ENCODE measurements at places on chromosomes 12 and 14.

- no peak for DNase-seq
Observed at GRCh38 chr12:110108309-110109036, 15.7 kb upstream of the IFT81 start.

- DNase-seq = no peak
Observed at GRCh38 chr12:15982471-15982870, 71.3 kb downstream of the DERA start.

- DNase-seq = peak; percentile 44
Observed at GRCh38 chr12:48165089-48165981, 8.0 kb upstream of the ASB8 start.

- no peak for DNase-seq
Observed at GRCh38 chr12:31119192-31119802, 45.6 kb downstream of the DDX11 start.

GRCh38 chr14:79050787-79051727 lies 880.9 kb downstream of the NRXN3 start:
- DNase-seq = no peak

GRCh38 chr12:91099341-91099740 lies 12.0 kb downstream of the LUM start:
- DNase-seq = no peak

DNA sequence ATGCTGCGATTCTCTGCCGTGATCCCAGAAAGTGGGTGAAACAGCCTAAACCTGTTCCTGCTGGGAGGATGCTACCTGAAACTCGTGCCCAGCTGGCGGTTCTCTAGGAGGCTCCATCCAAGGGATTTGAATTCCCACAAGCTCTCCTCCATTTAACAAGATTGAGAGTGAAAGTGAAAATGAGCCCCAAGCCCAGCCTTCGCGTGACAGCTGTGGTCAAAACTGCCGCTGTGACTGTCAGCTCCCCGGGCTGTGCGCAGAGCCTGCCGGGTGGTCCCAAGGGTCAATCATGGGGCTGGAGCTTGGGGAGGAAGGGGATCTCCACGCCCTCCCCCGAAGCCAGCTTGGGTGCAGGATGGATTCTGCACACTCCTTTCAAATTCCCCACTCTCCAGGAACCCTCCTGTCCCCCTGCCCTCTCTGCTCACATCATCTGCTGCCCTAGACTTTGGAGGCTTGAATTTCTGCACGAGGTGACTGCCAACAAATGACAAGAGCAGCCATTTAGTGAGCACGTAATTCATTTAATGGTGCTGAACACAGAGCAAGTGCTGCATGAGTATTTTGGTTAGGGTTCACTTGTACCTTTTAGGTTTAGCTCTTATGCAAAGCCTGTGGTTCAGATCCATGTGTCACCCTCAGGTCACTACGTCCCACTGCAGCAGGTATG lies 5.3 kb downstream of the ASB2 start:
- peak; percentile 61 for DNase-seq

DNA sequence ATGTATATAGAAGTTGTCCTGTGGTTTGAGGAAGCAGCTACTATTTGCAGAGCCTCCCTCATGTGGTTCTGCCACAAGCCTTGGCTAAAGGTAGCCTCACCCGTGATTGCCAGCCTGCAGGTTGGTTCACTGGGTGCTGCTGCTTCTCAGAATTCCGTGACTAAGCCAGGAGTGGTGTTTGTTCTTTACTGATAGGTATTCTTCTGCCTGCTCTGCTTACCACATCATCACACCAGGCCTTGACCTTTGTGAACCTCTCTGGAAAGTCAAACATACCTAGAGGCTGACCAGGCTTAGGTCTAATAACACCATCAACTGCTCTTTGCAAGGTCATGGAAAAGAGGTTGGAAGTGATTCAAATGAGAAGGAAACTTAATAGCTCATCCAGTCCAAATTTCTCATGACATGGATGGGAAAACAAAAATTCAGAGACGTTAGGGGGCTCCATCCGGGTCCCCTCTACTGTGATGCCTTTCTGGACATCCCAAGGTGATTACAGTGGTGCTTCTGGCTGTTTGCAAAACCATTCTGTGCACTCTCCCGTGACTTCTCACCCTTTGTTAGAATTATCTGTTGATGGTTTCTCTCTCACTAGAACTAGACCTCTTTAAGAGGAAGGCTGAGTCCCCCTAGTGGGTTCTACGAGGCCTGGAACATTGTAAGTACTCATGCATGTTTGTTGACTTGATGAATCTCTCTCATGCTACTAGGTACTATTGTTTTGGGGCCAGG lies 8.5 kb upstream of the SOCS2 start:
- no peak for DNase-seq

DNA sequence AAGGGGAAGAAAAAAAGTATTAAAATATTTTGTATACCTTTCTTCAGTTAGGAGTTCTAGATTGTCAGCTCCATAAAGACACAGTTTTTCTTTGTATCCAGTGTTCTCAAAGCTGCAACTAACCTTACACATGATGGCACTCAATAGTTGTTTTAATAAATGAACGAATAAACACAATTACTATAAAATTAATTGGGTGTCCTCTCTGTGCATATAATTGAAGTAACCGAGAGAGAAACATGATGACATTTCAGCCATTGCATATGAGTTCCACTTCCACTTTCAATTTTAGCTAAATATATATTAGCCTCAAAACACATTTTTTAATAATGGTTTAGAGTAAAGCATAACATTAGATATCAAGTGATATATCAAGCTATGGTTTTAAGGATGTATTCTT lies 671.2 kb downstream of the LRFN5 start:
- no peak for DNase-seq

GRCh38 chr12:53221203-53222080 lies 10.6 kb downstream of the RARG start:
- no peak for DNase-seq

GRCh38 chr14:26896447-26896846 lies 298.6 kb upstream of the NOVA1 start:
- no peak for DNase-seq

- no peak for DNase-seq
Observed at GRCh38 chr12:119417440-119417839, 82.9 kb downstream of the CCDC60 start.

DNA sequence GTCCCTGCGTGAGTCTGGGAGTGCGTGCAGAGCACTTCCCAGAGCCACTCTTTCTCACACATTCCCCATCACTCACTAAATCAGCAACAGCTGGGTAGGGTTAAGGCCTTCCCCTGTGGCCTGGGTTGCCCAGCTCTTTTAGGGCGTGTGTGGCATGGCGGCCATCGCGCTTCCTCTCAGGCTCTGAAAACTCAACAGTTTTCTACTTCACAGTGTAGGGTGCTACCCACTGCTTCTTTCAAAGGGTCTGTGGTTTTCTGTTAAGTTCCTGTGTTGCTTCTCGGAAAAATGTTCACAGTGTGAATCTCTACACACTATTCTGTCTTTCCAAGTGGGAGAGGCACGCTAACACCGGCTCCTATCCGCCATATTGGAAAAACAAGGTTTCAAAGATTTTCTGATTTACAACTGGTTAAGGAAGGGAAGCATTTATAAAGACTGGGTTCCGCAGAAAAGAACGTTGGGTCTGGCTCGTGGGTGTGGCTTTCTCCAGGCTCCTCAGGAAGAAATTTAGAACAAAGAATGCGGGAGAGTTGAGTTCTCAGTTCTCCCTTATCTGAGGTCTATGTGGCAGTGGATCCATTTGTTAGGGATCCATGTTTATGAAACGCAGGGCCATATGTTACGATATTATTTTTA lies 34.9 kb upstream of the AEBP2 start:
- DNase-seq = no peak

- DNase-seq = no peak
Observed at GRCh38 chr12:124605150-124605882, 37.9 kb upstream of the NCOR2 start.

DNA sequence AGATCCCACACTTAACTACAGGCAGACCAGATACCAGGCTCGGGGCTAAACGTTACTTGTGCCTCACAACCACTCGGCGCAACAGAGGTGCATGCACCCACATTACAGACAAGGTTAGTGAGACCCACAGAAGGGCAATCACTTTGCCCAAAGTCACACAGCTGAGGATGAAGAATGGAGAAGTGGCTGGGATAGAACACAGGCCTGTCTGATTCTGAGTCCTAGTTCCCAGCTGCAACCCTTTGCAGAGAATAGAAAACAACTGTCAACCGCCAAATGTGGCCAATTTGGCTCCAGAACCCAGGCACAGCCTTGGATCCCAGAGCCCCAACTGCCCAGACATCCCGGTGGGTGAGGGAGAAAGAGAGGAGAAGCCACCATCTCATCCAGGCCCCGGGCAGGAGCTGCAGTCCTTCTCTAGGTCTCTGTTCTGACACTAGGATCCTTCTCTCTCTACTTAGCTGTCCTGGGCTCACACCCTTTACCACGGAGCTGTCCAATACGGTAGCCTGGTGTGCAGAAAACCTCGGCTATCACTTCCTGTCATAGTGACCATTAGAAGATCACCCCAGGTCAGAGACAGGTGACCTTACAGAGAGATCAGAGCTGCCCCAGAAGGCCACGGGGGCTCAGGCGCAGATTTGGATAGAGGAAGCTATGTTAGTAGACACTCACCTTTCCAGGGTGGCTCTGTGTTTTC lies 59.1 kb downstream of the FAM222A start:
- DNase-seq = no peak

DNA sequence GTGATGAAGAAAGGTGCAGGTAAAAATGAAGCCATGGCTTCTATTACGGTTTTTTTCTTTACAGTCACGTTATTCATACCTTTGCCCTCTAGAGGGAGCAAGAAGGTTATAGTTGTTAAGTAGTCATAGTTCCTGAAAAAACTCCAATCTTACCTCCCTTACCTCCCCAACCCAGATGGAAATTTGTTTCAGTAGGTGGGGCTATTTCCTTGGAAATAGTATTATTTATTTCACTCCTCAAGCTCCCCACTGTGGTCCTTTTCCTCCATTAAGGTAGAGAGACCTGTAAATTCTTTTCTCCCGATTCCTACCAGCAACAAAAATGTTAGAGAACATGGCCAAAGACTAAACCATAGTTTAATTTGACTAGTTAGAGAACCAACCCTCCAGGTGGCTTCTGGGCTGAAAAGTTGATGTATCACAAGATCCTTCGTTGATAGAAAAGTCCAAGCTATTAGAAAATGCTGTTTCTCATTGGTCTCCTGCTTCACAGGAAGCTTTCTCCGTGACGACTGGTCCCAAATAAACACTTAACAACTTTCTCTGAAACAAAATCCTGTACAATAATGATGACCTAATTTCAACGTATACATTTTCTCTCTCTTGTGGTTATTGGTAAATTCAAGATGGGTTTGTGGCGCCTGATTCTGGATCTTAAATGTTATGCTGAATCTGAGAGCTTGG lies 43.5 kb downstream of the TMX1 start:
- DNase-seq = no peak

DNA sequence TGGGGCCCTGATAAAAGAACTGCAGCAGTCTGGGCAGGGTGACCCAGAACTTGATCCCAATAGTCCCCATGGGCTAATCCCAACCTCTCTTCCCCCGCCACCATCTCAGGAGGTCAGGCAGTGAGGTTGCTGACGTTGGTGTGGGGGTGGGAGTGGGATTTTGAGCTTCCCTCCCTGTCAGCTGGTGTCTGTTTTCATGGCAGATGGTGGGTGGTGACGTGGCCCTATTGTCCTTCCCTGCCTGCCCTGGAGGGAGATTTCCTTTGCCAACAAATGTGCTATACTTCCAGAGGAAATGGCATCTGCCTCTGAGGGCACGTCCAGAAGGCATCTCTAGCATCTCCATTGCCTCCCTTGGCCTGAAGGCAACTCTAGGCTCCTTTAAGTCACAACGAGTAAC lies 37.7 kb downstream of the NEUROD4 start:
- no peak for DNase-seq

- no peak for DNase-seq
Observed at GRCh38 chr12:15289192-15289591, 33.1 kb upstream of the PTPRO start.

- no peak for DNase-seq
Observed at GRCh38 chr12:107447336-107447735, 238.3 kb upstream of the PWP1 start.

- DNase-seq = no peak
Observed at GRCh38 chr14:31232081-31232480, 24.5 kb upstream of the HECTD1 start.

DNA sequence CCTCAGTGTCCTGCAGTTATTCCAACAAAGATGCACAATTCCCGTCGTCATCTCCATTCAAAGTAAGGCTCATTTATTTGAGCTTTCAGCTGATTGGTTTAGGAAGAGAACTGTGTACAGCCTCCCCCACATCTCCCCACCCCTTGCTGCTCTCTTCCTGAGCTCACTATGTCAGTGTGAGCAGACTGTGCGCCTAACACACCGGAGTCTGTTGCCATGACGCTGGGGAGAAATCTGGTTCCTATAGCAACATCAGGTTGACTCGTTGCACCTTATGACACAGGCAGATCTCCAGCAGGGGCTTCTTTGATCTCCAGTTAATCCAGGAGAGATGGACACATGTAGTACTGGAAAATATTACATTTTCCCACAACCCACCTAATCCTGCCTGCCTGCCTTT lies 319.4 kb downstream of the CACNA1C start:
- DNase-seq = no peak

DNA sequence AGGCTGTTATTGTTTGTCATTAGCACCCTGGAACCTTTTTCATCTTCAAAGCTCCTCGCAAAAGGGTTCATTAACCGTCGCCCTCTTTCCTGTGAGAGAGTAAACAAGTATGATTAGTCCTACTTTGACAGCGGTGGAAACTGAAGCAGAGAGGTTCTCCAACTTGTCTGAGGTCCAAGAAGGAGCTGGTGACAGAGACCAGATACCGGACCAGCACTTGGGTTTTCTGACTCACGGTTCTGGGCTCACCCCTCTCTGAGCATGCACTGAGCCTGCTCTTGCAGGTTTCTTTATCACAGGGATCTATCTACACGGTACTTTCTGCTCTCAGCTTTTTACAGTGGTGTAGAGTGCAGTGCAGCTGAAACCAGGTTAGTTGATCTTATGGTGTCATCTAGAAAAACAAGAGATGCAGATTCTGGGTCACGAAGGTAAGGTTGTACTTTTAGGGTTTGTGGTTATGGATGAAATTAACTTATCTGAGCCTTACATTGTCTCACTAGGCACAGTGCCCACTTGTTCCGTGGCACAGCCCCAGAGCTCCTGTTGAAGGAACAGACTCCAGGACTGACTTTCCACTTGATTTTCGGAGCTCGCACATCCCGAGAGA lies 62.1 kb downstream of the PPP2R5C start:
- no peak for DNase-seq

GRCh38 chr14:51094282-51094821 lies 553 bp downstream of the TRIM9 start:
- peak; percentile 7 for DNase-seq

DNA sequence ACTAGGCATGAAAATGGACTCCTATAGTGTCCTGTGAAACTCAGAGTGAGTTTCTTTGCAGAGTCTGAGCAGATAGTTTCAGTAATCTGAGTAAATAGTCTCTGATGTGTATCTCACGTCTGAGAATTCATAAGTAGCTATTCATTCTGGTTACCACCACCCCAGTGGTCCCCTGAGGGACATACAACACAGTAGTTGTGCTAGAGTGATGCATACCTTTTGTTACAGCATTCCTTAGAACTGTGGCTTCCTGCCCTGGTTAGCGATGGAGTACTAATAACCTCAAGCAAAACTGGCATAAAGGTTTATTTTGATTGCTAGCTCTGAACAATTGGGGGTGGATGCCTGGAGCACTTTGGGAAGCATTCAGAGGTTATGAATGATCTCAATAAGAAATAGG lies 114.7 kb downstream of the DAAM1 start:
- no peak for DNase-seq

All from activated CD4-positive, alpha-beta T cell treated with anti-CD3 and anti-CD28 coated beads, Interleukin-2, amount 50 U/mL, for 24 hours (primary cell).